ENCODE measurements at places on chromosomes 4 and X.
A peak's percentile ranks its signal among the peaks of the same experiment; 100 is the strongest.

DNA sequence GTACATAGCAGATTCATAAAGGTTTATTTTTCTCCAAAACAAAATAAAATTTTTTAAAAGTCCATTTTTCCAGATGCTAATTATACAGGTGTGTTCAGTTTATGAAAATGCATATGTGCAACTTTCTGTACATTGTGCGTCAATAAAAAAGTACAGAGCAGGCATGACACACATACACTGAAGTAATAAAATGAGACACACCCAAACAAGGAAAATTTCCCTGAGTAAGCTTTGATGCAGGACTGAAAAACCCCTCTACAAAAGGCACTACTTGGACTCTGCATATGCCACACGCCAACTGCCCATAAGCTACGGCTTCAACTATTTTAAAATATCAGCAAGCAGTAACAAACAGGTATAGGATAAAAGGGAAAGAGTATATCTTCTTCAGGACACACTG, 13.8 kb downstream of the ARAP2 start:
- no peak for DNase-seq

- no peak for DNase-seq
Observed at GRCh38 chr4:184331268-184331995, 113.8 kb upstream of the ENPP6 start.

DNA sequence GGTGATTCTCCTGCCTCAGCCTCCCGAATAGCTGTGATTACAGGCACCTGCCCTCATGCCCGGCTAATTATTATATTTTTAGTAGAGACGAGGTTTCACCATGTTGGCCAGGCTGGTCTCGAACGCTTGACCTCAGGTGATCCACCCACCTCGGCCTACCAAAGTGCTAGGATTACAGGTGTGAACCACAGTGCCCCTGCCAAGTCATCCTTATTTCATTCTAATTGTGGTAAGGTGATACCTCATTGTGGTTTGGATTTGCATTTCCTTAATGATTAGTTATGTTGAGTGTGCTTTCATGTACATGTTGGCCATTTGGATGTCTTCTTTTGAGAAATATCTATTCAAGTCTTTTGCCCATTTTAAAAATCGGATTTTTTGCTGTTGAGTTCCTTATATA, 93.0 kb downstream of the USP9X start:
- no peak for DNase-seq

- peak; percentile 24 for DNase-seq
Observed at GRCh38 chrX:133415276-133416105, at the start of gene GPC4. GPC4 (minus strand) TSS chrX:133415489; CDS start chrX:133414965, 524 bp downstream.

- peak; percentile 68 for DNase-seq
Observed at GRCh38 chr4:52192721-52193135, 141.6 kb downstream of the SPATA18 start.

- DNase-seq, result no peak
Observed at GRCh38 chr4:140807491-140808252, 51.5 kb upstream of the TBC1D9 start.

DNA sequence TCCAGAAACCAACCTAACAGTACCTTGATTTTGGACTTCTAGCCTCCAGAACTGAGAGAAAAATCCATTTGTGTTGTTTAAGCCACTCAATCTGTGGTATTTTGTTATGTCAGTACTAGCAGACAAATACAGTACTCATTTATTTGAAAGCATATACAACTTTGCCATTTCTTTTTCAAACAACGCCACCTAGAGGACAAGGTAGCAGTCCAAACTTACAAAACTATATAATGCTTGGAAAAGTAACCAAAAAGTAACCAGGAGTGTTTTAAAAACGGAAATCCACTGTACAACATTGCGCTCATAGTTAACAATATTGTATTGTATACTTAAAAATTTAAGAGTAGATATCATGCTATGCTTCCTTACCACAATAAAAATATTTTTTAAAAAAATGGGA, 37.0 kb upstream of the FGF13 start:
- peak; percentile 18 for DNase-seq

- no peak for DNase-seq
Observed at GRCh38 chr4:148061141-148061481, 329.2 kb downstream of the ARHGAP10 start.

DNA sequence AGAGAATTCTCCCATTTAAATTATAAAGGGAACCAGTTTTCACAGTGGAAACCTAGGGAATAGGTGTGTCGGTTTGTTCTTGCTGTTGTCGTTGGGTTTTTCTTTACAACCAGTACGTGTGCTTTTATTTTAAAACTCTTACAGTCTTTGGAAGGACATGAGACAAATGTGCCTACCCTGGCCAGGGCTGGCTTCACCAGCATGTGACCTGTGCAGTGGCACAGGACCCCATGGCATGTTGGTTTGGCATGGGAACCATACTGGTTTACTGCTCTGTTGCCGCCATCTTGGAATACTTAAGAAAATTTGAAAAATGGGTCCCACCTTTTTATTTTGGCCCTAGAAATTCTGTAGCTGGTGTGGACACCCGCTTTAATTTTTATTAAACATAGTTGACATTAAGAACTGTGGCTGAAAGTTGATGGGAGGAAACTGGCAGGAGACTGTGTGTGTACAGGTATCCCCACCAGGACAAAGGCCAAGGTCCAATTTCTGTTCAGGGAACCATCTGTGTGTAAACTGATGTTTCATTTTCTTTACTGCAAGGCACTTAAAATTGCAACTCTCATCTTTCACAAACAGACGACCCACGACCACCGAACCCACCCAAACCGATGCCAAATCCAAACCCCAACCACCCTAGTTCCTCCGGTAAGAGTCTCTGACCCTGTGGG, 28.8 kb downstream of the CD99 start:
- DNase-seq, result no peak

DNA sequence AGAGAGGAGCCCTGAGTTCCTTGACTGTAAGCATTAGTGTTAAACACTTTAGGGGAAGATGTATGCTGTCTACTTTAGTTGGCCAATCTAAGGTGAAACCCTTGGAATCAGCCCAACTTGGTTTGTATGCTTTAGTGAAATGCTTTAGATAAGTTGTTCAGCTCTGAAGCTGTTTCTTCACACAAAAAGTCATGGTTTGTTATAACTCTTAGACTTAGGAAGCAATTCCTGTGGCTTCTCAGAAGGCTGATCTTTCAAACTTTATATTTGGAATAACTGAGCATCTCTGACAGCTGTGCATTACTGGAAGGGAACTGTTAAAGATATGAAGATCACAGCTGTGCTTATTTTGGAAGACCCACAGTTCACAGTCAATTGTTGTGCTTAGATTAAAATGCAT, 714.1 kb downstream of the FAT4 start:
- no peak for DNase-seq

- peak; percentile 91 for DNase-seq
Observed at GRCh38 chr4:138310991-138311390, 68.8 kb upstream of the SLC7A11 start.

DNA sequence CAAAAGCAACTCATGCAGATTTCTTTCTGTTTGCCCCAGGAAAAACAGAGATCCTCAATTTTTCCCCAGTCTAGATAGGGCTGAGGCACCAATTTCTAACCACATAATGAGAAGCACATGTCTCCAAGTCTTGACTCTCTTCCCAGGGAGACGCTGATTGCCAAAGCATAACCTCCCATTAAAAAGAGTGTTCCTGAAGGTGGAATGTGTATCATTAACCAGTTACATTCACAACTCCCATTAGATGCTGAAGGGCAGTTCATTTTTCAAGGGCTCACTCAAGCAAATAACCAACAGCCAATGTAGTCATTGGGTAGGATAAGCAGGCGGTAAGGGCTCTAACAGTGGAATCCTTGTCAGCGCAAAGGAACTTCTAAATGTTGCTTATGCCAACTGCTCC, 27.5 kb downstream of the TMEM47 start:
- DNase-seq, result peak; percentile 78

DNA sequence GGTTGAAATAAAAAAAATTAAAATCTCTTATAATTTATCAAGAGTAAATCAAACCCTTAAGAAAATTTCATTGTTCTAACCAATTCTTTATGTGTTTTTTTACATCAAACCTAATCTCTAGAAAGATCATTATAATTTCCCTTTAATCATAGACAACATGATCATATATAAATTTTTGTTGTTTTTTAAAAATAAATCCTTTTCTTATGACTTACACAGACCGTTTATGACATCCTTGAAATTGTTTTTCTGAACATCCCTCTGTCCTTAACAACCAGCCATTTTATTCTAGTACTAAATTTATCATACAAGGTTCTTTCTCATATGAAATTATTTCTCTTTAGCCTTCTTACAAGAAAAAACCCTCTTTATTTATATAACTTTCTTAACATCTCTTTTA, 62.7 kb upstream of the GABRE start:
- DNase-seq, result no peak

DNA sequence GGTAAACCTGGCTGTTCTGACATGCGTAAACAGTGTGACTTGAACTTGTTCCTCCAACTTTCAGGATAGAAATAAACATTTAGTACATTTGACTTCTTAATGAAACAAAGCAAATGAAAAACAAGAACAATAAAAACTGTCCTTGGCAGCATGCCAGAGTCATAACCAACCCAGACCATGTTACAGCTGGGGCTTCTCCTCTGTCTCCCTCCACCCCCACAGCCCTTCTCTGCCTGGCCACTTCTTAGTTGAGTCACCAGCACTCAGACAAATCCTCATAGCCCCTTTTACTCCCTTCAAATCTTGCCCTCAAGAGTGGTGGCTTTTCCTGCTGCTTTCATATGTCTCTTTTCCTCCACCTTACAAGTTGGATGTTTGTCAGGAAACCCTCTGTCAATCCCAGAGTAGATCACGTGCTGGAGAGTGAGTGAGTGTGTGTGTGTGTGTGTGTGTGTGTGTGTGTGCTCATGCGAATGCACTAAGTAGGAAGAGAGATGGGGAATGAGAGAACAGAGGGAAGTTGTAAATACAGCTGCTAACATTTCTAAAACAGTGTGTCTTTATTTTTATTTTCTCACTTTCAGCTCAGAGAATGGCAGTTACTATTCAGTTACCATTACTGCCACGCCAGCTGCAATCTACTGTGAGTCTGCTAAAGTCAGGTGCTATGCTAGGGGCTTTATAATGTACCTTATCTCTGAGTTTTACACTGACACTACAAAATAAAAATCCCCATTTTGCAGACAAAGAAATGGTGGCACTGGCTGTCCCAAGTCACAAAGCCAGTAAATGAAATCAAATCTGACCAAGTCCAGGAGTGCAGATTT, 15.0 kb downstream of the SCARB2 start:
- DNase-seq, result peak; percentile 83

DNA sequence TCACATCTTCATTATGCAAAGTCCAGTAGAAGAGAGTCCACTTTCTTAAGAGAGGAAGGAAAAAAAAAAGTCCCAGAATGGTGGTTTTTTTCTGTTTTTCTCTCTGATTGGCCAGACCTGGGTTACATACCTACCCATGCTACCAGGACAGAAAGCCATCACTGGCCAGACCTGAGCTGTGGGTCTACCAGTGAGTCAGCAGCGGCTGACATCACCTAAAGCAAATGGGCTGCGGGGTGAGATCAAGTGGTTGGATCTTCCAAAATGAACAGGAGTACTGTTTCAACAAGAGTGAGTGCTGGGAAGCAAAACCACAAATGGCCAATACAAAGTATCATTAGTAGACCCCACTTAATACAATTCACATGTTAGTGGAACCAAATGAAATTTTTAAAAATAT, 1.6 kb upstream of the NDST3 start:
- DNase-seq, result no peak

GRCh38 chrX:136211766-136212556, 39.2 kb downstream of the MAP7D3 start:
- DNase-seq, result no peak

GRCh38 chr4:137702512-137702911, 170.2 kb upstream of the PCDH18 start:
- DNase-seq, result no peak

- no peak for DNase-seq
Observed at GRCh38 chr4:80897537-80898303, 132.8 kb upstream of the BMP3 start.

GRCh38 chrX:32448320-32448719, 763.0 kb downstream of the DMD start:
- DNase-seq, result no peak
